ENCODE measurements at places on chromosomes 7 and 10.

DNA sequence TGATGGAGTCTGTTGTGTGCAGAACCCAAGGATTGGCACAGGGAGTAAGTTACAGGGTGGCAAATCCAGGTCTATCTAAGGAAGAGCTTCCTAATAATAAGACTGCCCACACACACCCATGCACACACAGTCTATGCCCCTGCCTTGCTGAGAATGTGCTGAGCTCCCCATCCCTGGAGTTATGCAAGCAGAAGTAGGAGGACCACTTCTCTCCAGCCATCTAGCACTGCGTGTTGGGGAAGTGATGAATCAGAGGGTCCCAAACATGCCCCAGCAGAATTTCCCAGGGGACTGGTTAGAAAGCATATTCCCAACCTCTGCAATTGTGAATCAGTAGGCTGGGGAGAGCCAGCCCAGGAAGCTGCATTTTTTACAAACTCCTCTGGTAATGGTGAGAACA lies 117.2 kb downstream of the CDH23 start:
- DNase-seq: no peak

GRCh38 chr10:95508730-95509129 lies 52.4 kb downstream of the SORBS1 start:
- DNase-seq: no peak

- DNase-seq: no peak
Measured at GRCh38 chr10:77603534-77603927, 34.1 kb downstream of the KCNMA1 start.

- no peak for DNase-seq
Measured at GRCh38 chr7:1819259-1819841, 149.3 kb downstream of the ELFN1 start.

DNA sequence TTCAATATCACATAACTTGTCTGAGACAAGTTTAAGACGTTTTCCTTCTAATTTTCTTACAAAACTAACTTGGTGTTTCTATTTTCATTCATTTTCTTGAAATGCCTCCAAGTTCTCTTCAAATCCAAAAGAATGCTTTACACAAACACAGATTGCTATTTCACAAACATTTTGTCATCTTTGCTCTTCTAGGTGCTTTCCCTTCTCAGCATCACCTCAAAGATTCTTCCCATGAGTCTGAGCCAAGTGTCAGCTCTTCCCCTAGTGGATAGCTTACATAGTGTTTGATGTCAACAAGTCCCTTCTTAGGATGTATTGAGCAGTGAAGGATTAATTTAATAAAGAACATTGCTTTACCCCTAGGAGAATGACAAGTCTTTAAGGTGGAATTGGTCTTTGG lies 38.1 kb upstream of the SEMA3A start:
- no peak for DNase-seq

All from T-helper 2 cell (primary cell).